GM23338 (cell line): ENCODE measurements at places on chromosomes 13 and 19. TPM values are rescaled to one million over a fixed set of nuclear protein-coding genes. Genes with fewer than 3 reads are reported as not detected.

DNA sequence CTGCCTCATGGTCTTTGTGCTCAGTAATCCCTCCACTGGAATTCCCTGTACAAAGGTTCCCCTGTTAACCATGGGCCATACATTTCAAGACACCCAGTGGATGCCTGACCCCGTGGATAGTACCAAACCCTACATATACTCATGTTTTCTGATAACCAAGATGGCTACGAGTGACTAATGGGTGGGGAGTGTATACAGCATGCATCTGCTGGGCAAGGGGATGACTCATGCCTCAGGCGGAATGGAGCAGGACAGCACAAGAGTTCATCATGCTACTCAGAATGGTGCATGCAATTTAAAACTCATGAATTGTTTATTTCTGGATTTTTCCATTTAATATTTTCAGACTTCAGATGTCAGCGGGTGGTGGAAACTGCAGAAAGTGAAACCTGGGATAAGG lies 13.3 kb upstream of the FGF9 start:
- H3K4me1 ChIP-seq, result no peaks in the 10 kb centered on the region
- H3K4me3 ChIP-seq, result no peak overlapping the region
- H3K36me3 ChIP-seq, result no peaks in the 10 kb centered on the region
- no peak overlapping the region for H3K27ac ChIP-seq
- H3K27me3 ChIP-seq, result no peaks in the 10 kb centered on the region

GRCh38 chr13:39565036-39565949 lies 37.7 kb downstream of the LHFPL6 start:
- no peak overlapping the region for H3K4me3 ChIP-seq
- peak; percentile 82 for DNase-seq
- H3K27me3 ChIP-seq, result no peaks in the 10 kb centered on the region
- peaks cover 27% of the 10 kb centered on the region for H3K4me1 ChIP-seq
- H3K27ac ChIP-seq, result peak overlapping the region; percentile 75; the same call in 1 of the 2 replicates
- no peaks in the 10 kb centered on the region for H3K36me3 ChIP-seq

DNA sequence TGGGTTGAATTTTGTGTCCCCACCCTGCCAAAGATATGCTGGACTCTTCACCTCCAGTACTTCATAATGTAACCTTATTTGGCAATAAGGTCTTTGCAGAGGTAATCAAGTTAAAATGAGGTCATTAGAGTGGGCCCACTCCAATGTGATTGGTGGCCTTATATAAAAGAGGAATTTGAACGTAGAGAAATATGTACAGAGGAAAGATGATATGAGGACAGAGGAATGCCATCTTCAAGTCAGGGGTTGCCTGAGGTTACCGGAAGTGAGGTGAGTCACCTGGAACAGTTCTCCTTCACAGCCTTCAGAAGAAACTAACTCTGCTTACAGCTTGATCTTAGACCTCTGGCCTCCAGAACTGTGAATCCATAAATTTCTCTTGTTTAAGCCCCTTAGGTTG lies 69.9 kb downstream of the GPC5 start:
- no peaks in the 10 kb centered on the region for H3K4me1 ChIP-seq
- H3K27ac ChIP-seq, result no peak overlapping the region
- H3K4me3 ChIP-seq, result no peak overlapping the region
- DNase-seq, result no peak
- H3K36me3 ChIP-seq, result no peaks in the 10 kb centered on the region
- H3K27me3 ChIP-seq, result no peaks in the 10 kb centered on the region

GRCh38 chr13:112770504-112770903 lies 80.7 kb downstream of the ATP11A start:
- H3K27me3 ChIP-seq, result no peaks in the 10 kb centered on the region
- H3K36me3 ChIP-seq, result no peaks in the 10 kb centered on the region
- no peak overlapping the region for H3K4me3 ChIP-seq
- H3K4me1 ChIP-seq, result peaks cover 30% of the 10 kb centered on the region; the same call in 1 of the 2 replicates

- H3K27ac ChIP-seq, result no peak overlapping the region
- H3K27me3 ChIP-seq, result no peaks in the 10 kb centered on the region
- H3K4me1 ChIP-seq, result peaks cover 27% of the 10 kb centered on the region
- H3K36me3 ChIP-seq, result no peaks in the 10 kb centered on the region
Observed at GRCh38 chr13:31015199-31015598, 82.7 kb downstream of the TEX26 start.

DNA sequence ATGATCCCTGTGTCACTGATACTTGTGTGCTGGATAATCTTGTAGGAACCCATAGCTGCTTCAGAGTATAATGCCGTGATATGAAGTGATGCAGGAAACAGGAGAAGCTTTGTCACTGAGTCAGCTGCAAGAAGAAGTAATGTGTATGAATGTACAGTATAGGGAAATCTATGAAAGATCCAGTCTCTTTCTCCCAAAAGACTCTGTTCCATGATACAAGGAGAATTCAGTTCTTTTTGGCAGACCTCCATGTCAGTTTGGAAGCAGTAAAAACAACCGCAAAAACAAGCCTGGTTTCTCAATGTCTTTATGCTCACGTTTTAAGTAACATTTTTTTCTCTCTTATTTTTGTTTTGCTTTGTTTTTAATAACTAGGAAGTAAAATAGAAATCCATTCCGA lies 33.9 kb downstream of the PCDH17 start:
- no peak overlapping the region for H3K27ac ChIP-seq
- no peaks in the 10 kb centered on the region for H3K36me3 ChIP-seq
- peaks cover 12% of the 10 kb centered on the region; the same call in 1 of the 2 replicates for H3K4me1 ChIP-seq
- no peak overlapping the region for H3K4me3 ChIP-seq

DNA sequence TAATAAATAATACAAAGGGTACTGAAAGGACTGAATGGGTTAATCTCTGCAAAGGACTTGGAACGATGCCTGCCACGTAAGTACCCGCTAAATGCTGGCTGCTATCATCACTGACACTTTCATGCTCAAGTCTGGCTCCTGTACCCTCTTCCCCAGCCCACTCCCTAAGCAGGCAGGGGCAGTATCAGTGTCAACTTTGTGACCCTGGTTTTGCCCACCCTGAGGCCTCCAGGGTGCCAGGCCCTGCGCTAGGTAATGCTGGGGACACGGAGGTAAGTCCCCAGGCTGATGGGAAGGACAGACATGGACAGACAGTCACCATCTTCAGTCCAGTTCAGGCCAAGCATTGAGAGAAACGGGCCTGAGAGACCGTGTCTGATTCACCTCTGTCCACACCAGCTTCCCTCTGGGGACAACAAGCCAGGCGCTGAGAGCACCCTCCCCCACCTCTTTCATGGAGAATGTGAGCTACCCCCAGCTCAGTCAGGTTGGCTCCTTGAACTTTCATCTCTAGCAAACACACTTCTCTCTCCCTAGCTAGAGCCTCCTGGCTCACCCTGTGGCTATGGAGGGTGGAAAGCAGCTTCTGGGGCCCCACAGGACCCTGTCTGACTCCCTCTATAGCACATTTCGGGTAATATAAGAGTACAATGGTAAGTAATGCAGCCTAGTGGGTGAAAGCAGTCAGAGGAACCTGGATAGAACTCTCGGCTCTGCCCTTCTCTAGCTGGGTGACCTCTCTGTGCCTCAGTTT lies 800 bp downstream of the ETFB start:
- H3K27ac ChIP-seq, result 0 out of 2 replicates have a peak overlapping the region, but pooled peaks have one; percentile 24
- no peaks in the 10 kb centered on the region for H3K27me3 ChIP-seq
- DNase-seq, result peak; percentile 39

- no peak overlapping the region for H3K27ac ChIP-seq
- DNase-seq, result no peak
Observed at GRCh38 chr19:18993115-18993514, 40.2 kb downstream of the SUGP2 start.

DNA sequence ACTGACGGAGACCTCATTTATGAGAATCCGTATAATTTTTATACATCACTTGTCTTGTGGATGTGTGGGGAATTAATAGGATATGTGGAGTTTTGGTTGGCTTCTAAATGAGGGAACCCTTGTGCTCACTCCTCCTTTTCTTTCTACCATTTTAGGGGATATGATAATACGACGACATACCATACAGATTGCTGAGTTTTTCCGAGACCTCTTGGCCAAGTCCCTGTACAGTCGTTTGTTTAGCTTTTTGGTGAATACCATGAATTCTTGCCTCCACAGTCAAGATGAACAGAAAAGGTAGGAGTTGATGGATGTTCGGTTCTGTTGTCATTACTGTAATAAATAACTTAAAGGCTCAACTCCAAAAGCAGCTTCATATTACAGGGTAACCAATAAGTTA lies 335.2 kb downstream of the MYO16 start:
- H3K27ac ChIP-seq, result no peak overlapping the region
- no peaks in the 10 kb centered on the region for H3K36me3 ChIP-seq
- DNase-seq, result no peak

- H3K27me3 ChIP-seq, result peaks cover 41% of the 10 kb centered on the region
- H3K27ac ChIP-seq, result no peak overlapping the region
- peak overlapping the region; percentile 77 for H3K4me3 ChIP-seq
- peaks cover 12% of the 10 kb centered on the region; the same call in 1 of the 2 replicates for H3K4me1 ChIP-seq
- DNase-seq, result no peak
- H3K36me3 ChIP-seq, result no peaks in the 10 kb centered on the region
Observed at GRCh38 chr19:53907690-53908089, 1.4 kb upstream of the CACNG7 start.

GRCh38 chr19:48501494-48502349 lies 9.9 kb downstream of the LMTK3 start:
- H3K36me3 ChIP-seq, result no peaks in the 10 kb centered on the region
- DNase-seq, result peak; percentile 100
- H3K4me3 ChIP-seq, result peak overlapping the region; percentile 73
- no peaks in the 10 kb centered on the region for H3K27me3 ChIP-seq
- H3K27ac ChIP-seq, result peak overlapping the region; percentile 91

The PBX4 gene
- total RNA-seq, result 1.5 and 2.6 TPM in 2 replicates

The OR7D2 gene
- not detected in 2 replicates for total RNA-seq

The CBY2 gene
- 0.42 TPM in 1 of 2 replicates, not detected in the other for total RNA-seq

The COL5A3 gene
- total RNA-seq, result 1.0 and 1.3 TPM in 2 replicates

The ZNF653 gene
- 4.9 and 5.3 TPM in 2 replicates for total RNA-seq

The ZFP28 gene
- total RNA-seq, result 5.0 and 7.9 TPM in 2 replicates

The SLC25A41 gene
- total RNA-seq, result 0.35 TPM in 1 of 2 replicates, not detected in the other

The FBN3 gene
- 34.7 and 54.5 TPM in 2 replicates for total RNA-seq
